T-helper 1 cell (primary cell): ENCODE measurements at places on chromosomes 5 and 9.

GRCh38 chr9:123365881-123366528 is 10.0 kb downstream of the CRB2 start:
- DNase-seq, result no peak

DNA sequence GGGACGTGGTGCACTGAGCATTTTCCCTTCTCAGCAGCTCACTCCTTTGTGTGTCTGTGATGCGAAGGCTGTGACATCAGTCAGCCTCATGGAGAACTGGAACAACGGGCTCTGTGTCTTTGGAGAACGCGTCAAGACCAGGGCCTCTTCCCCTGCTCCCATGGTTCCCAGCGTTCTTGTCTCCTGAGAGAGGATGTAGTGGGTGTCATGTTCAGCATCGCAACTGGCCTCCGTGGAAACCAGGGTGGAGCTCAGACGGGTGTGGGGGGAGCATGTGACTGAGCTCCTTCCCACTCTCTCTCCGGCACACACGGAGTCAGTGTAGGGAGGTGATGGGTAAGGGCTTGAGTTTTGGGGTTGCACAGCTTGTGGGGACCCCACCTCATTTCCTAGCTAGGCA is 59.7 kb downstream of the TENT4A start:
- DNase-seq, result no peak

- no peak for DNase-seq
Measured at GRCh38 chr5:68544091-68544647, 328.6 kb downstream of the PIK3R1 start.

DNA sequence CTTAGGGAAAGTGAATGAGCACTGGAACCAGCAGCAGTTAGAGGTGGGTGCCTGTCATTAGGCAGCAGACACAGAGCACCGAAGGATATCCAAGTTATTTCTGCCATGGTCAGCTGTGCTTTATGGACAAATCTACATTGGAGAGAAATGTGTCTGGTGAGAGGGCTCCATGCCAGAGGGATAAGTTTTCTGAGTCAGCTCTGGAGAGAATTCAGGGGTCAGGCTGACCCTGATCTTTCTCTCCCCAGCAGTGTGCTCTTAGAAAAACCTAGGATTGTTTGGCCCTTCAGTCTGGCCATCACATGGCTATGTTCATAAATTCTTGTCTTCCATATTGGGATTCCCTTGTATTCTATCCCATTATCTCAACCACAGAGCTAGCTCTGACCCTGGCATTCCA is 8.9 kb upstream of the IL17B start:
- DNase-seq, result no peak

GRCh38 chr5:89064054-89064453 is 181.1 kb upstream of the MEF2C start:
- peak; percentile 6 for DNase-seq

DNA sequence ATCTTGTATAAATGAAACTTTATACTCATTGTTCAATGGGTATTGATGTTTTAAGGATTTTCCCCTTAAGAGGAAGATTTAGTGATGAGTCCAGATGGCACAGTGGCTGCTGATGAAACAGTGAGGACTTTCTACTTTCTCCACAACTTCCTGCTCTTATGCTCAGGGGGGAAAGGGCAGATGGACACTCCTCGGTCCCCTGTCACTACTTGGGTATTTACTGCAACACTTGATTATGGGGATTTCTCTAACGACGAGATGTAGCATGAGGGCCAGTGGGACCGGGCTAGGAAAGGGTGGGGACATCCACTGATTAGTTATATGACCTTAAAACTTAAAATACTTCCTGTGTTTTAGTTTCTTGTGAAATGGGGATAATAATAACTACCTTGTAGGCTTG is 146.1 kb upstream of the HMHB1 start:
- DNase-seq, result no peak

DNA sequence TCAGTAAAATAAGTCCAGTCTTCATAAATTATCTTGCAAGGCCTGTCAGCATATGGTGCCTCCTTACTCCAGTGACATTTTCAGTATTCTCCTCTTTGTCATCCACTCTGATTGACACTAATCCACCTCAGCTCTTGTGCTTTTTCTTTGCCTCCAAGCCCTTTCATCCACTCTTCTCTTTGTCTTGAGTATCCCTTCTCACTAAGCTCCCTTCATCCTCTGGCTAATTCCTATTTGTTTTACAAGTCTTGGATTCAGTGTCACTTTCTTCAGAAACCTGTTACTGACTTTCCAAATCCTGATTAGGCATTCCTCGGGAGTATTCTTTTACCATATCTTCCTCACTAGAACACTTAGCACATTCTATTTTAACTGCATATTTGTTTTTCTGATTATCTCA is 100.6 kb upstream of the VCAN start:
- no peak for DNase-seq

- no peak for DNase-seq
Measured at GRCh38 chr5:150112201-150113046, 26.1 kb upstream of the CSF1R start.

DNA sequence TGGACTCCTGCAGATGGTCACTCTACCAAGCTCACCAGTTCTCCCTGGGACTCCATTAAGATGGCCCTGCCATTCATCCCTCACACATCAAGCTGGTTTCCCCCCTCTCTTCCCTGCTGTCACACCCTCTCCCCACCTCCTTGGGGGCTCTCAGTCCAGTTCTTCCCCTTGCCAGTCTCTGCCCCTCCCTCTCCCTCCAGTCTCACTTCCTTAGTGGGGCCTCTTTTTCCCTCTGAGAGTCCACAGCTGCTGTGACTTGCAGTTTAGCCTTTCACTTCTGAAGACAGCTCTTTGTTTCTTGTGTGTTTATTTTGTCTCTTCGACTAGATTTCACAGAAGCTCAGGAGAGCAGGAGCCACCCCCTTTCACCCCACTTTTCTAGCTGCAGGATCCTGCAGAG is 10.5 kb downstream of the DOCK2 start:
- no peak for DNase-seq

GRCh38 chr5:96690861-96691260 is 28.7 kb downstream of the CAST start:
- no peak for DNase-seq

DNA sequence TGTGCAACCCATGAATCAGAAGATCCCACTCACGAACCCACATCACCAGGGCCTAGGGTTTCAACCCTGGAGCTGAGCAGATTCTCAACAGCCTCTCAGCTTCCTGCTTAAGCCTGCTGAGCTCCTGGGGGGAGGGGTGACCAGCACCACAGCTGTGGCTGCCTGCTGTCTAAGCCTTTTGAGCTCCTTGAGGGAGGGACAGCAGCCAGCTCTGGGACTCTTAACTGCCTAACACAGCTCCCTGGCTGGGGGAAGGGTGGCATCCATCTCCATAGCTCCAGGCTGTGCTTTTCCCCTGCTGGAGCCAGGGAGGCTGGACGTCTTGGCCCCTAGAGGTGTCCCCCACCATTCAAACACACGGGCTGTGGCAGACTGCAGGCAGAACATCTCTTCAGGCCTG is 250.3 kb downstream of the DMAC1 start:
- DNase-seq, result no peak

DNA sequence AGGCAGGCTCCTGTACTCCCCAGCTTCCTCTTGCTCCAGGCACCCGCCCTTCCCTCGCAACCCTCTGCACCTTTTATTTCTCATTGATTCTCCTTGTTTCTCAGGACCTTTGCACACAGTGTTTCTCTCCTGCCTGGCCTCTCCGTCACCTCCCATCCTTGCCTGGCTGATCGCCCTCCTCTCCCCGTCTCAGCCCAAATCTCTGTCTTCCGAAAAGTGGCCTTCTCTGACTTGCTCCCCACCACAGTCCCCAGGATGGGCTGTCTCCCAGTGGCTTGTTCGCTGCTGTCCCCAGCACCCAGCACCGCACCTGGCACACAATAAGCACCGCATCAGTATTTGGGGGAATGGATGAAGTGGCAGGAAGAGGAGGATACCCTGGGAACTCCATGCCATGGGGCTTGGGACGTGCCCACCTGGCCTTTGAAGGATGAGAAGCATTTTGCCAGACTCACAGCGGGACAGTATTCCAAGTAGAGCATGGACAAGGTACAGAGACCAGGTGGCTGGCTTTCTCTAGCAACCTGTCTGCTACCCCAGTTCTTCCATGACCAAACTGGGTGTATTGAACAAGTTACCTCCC is 62.5 kb downstream of the LMX1B start:
- no peak for DNase-seq
